ENCODE measurements at places on chromosomes 6 and 20.

GRCh38 chr6:24838081-24838480 lies 39.4 kb upstream of the ARMH2 start:
- no peak for DNase-seq

- no peak for DNase-seq
These were observed 21.3 kb upstream of the SCGN start for GRCh38 chr6:25630508-25631278.

- DNase-seq: no peak
These were observed 4.7 kb downstream of the ADGRF5 start for GRCh38 chr6:46917002-46917545.

- DNase-seq: no peak
These were observed 21.4 kb upstream of the CARMIL1 start for GRCh38 chr6:25257686-25258348.

DNA sequence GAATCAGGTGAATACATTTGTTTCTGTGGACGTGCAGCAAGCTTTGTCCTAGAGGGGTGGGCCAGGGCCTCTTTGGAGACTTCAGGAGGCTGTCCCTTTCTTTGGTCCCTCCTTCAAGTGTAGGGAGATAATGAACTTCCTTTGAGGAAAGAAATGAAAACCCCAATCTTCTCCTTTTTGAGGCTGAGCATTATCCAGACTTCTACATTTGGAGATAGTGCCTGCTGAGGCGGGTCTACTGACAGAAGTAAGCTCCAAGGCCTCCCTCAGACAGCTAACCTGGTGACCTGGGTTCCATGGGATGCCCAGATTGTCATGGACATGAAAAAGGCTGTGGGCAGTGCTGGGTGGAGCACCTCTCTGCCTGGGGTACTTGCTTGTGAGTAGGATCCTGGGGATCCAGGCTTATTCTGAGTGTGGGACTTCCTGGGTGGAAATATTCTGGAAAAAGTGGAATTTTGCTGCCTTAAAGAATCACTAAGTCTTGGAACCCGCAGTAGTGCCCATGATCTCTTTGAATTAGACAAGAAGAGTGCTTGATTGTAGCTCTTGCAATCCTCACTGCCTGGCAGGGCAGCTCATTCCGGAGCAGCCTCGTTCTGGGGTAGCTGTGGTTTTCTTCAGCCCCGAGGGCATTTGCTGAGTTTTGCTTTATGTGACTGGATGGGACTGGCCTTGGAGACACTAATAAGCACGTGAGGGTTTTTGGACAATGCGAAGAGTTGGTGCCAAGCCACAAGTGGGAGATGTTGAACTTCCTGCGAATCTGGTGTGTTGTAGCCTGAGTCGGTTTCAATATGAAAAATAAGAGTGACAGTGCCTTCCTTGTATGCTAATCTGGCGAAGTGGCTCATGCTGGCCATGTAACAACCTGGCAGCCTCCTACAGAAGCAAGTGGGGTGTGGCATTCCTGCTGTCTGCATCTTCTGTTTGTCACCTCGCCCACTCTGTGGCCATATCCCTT lies 28.1 kb downstream of the SNRNP48 start:
- DNase-seq: no peak

DNA sequence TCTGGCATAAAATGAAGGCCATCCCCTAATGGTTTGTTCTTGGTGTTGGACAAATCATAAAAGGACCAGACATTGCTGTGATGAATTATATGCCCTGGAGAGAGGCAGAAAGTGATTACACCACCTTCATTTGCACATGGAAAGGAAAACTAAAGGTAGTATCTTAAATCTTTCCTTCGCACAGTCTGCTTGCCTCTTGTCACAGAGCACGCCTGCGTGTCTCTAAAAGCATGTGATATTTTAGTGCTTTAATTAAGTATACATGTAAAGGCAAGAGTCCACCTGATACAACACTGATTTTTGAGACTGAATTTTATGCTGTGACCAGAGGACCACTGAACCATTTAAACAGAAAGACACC lies 28.8 kb upstream of the PLAGL1 start:
- DNase-seq: no peak

GRCh38 chr20:20231528-20232298 lies 136.2 kb upstream of the INSM1 start:
- DNase-seq: no peak
